NCI-H510A treated with DMSO at 0.1 percent for 48 hours (cell line): ENCODE measurements at places on chromosomes 7 and 10.
A peak's percentile ranks its signal among the peaks of the same experiment; 100 is the strongest.

DNA sequence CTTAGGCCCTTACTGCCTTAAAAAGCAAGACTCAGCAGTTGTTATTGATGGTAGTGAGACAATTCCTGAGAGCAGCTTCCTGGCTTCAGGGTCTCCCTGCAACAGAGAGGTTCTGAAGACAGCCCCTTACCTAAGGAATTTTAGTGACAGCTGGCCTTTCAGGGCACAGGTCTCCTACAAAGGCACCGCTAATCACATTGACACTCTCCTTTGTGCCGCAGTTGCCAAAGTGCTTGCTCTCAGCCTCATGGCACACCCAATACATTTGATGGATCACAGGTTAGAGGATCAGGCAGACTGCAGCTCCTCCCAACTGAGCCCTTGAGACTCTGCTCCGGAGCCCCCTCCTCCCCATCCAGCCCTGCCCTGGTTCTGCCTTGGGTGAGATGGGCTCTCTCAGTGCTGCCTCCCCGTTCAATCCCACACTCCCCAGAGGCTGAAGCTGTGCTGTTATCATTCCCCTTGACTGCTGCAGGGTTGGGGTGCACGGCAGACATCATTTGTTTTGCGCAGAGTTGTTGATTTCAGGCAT is 198.2 kb downstream of the EMX2 start:
- DNase-seq: no peak

- no peak for DNase-seq
Measured at GRCh38 chr10:101561068-101561915, 26.8 kb downstream of the POLL start.

- DNase-seq: no peak
Measured at GRCh38 chr10:62071846-62072281, 170.4 kb downstream of the ARID5B start.

GRCh38 chr7:79096361-79096805 is 357.1 kb downstream of the MAGI2 start:
- DNase-seq: no peak

GRCh38 chr10:124743191-124744101 is 732 bp downstream of the FAM53B start:
- DNase-seq: peak; percentile 33

DNA sequence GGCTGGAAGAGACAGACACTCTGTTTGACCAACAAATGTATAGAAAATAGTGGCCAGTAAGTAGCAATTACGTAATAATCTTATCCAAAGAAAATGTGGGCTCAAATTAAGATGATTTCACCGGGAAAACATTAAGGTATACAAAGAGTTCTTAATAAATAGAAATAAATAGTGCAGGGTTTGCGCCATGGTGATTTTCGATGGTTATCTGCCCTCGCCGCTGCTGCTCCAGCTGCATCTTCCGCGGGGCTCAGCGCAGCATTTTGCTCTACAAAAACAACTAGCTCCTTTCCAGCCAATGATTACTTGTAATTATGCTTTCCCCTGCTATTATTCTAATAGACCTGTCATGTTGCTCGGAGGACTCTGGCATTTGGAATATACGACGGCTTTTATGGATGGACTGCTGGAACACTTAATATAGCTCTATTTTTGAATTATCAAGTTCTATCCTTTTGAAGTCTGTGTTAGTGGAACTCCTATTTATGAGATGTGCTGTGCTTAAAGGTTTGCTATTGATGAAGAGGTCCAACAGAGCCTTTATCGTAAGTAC is 103.8 kb downstream of the BUB3 start:
- no peak for DNase-seq

- peak; percentile 81 for DNase-seq
Measured at GRCh38 chr10:103789771-103790201, 65.6 kb downstream of the SH3PXD2A start.

- no peak for DNase-seq
Measured at GRCh38 chr7:87463982-87464381, 11.5 kb downstream of the ABCB4 start.

DNA sequence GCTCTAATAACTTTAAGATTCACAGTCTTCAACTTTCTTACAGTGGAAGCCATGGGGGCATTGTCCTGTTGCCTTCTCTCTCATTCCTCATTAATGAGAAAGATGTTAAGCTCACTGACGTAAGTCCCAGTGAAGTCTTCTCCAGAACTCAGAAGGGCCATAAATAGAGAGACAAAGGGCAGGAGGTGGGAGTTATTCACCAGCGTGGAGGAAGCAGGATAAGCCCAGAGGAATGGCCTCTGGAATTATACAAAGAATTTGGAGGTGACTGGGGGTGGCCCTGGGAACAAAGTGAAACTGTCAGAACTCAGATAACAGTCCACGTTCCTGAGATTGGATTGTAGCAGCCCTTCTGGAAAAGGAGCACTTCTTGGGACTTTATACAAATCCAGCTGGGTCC is 52.4 kb downstream of the SORBS1 start:
- no peak for DNase-seq

- peak; percentile 64 for DNase-seq
Measured at GRCh38 chr7:130297628-130298543, 4.9 kb downstream of the CPA4 start.

- no peak for DNase-seq
Measured at GRCh38 chr7:11758627-11759111, 73.3 kb downstream of the THSD7A start.

DNA sequence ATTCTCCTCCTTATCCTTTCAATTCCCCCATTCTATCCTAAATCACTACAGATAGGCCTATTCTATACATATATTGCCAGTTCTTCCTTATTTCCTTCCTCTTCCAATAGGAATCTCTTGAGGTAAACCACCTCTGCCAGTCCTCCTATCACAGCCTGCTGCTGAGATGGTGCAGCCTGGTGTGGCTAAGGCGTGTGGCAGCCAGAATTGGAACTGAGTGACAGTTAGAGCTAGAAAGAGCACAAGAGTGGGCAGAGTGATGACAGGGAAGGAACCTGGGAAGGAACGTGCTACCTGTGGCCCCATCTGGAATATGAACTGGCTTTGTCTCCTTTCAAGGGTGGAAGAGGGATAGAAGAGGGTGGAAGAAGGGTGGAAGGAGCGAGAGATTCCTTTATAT is 187.7 kb downstream of the HECW1 start:
- DNase-seq: no peak

- DNase-seq: no peak
Measured at GRCh38 chr10:6342096-6342685, 139.5 kb downstream of the PFKFB3 start.

- DNase-seq: no peak
Measured at GRCh38 chr7:37385787-37386186, 62.9 kb downstream of the ELMO1 start.

DNA sequence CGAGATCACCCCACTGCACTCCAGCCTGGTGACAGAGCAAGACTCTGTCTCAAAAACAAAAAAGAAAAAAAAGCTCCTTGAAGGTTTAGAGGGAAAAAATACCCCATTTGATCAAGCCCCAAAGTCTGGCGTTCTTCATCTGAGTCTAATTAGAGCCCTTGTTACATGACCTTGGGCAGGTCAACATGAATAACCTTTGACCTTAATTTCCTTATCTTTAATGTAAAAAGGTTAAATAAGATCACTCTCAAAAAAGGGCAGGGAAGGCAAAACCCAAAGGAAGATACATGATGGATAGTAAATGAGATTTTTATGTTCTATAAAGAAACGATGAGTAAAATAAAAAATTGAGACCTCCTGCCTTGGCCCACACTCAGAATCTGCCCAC is 40.3 kb downstream of the SLC37A3 start:
- no peak for DNase-seq

DNA sequence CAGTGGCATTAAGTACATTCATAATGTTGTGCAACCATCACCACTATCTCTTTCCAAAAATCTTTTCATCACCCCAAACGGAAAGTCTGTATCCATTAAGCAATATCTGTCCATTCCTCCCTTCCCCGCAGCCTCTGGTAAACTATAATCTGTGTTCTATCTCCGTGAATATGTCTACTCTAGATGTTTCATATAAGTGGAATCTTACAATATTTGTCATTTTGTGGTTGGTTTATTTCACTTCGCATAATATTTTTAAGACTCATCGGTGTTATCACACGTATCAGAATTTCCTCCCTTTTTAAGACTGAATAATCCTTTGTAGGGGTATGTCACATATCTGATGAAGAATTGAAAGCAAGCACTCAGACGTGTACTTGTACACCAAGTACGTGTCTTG is 86.0 kb upstream of the FGFR2 start:
- no peak for DNase-seq

GRCh38 chr7:7333610-7334009 is 151.3 kb downstream of the C1GALT1 start:
- DNase-seq: no peak

GRCh38 chr10:133372507-133372906 is 647 bp downstream of the ECHS1 start:
- DNase-seq: no peak

DNA sequence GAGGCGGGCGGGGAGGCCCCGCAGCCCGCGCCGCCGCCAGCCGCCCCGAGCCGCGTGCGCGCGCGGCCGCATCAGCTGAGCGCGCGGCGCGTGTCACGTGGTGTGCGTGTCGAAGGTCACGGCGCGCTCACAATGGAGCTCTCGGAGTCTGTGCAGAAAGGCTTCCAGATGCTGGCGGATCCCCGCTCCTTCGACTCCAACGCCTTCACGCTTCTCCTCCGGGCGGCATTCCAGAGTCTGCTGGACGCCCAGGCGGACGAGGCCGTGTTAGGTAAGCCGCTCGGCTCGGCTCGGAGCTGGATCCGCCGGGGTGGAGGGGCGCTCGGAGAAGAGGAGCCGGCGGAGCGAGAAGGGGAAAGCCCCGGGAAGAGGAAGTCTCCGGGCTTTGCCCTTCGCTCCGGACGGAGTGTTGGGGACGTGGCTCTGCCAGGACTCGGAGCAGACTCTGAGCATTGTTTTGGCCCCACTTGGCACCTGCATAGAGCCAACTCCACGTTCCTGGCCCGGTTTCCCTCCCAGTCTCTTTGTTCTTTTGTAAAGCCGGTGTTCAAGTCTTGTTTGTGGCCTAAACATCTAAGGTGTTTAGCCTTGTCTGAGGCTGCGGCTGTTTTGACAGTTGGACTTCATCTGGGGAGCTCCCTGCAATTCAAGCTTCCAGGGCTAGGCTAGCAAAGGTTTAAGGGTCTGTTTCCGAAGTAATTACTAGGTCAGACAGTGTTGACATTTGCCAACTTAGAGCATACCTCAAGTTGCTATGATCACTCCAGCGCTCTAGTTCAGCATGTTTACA is at the start of gene COMMD3:
Gene COMMD3, plus strand, starts transcription at position 103 of the 790 bp plus-strand sequence. Its CDS starts 30 bp downstream, at position 133.
- peak; percentile 63 for DNase-seq

DNA sequence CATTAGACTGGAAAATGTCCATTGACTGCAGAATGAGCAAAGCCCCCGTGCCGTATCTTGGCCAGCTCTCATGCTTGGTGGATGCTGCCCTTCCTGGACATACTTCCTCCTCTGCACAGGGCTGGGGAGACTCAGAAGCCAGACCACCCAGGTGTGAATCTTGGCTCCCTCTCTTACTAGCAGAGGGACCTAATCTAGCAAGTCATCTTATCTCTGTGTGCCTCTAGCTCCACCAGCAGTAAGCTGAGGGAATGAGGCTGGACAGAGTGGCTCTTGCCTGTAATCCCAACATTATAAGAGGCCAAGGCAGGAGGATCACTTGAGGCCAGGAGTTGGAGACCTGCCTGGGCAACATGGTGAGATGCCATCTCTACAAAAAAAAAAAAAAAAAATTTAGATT is 173.8 kb upstream of the GHITM start:
- DNase-seq: no peak

DNA sequence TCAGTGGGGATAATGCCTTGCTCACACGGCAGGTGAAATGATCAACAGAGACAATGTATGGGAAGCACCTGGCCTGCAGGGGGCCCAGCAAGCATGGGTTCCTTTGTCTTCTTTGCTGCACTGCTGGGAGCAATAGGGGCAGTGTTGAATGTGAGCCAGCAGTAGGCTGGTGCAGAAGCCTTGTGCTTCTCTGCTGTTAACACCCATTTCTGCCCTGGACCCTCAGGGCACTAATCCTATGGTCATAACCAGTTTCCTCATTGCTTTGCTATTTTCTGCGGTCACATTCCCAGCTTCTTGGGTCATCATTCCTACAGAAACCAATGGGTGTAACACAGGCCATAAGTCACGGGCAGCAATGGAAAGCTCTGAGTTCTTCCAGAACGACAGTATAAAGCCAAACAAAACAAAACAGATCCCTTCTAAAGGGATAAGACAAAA is 10.9 kb upstream of the LGI1 start:
- DNase-seq: peak; percentile 54

- DNase-seq: no peak
Measured at GRCh38 chr10:70302292-70302691, 18.5 kb upstream of the NPFFR1 start.

DNA sequence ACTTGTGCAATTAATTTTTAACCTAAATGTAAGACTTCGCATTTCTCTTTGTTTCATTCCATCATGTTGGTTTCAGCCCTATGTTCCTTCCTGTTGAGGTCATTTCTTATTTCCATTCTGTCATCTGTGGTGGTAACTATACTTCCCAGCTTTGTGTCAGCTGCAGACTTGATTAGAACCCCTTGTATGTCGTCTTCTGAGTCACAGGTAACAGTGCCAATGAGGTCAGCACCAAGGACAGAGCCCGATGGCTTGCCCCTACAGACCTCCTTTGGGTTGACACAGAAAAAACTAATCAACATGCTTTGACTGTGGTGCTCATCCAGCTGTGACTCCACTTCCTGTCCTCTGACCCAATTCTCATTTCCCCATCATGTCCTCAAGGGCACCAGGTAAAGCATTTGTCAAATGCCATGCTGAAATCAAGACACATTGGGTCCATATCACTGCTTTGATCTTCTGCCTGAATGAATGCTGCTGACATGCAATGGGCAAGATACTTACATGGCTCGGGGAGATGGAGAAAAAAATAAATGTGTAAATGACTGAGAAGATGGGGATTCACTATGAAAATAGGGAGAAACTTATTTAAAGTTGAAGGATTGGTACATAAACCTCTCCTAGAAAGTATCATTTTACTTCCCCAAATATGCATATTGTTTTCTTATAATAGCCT is 25.6 kb upstream of the CRTAC1 start:
- DNase-seq: no peak

DNA sequence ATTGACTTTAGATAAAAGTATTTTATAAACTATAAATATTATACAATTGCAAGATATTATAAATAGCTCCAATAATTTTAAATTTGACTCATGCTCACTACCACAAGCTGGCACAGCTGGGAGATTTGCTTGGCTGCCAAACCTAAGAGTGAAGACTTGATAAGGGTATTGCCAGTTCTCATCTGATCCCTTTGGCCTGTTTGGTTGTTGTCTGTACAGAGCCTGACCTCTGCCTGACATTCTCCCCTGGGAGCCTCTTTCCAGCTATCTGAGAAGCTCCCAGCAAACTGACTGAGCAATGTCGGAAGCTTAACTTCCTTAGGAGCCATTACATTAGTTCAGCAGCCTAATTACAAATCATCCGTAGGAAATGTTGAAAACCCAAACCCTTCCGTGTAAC is 10.2 kb upstream of the LMOD2 start:
- DNase-seq: no peak
